Esophagus mucosa (tissue), 1 donor: ENCODE measurements at places on chromosomes 4 and X. TPM values are rescaled to one million over a fixed set of nuclear protein-coding genes. Genes with fewer than 3 reads are reported as not detected.

Gene GLOD5
- 0.52 TPM for total RNA-seq

Gene TNMD
- total RNA-seq = not detected

Gene SPOCK3
- total RNA-seq = not detected

Gene TKTL1
- total RNA-seq = not detected

Gene SLC25A43
- total RNA-seq = 25.4 TPM

Gene MAGIX
- total RNA-seq = 4.7 TPM

Gene TMEM271
- not detected for total RNA-seq

Gene N4BP2
- total RNA-seq = 8.1 TPM

DNA sequence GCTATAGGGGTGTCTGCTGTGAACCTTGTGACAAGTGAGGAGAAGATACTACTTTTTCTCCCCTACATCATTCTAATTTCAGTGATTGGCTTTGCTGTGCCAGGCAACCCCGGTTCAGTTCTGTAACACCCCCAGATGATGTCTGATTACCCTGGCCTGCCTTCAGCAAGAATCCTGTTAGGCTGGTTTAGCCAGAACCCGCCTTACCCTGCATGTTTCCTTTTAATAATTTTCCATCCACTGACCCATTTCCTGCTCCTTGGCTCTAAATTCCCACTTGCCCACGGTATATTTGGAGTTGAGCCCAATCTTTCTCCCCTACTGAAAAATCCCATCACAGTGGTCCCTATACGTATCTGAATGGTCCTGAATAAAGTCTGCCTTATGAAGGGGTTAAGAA is 46.5 kb upstream of the HPSE start:
- peak; percentile 70 for ATAC-seq

- no peak for ATAC-seq
Measured at GRCh38 chrX:52933976-52934703, 24.2 kb downstream of the FAM156A start.

DNA sequence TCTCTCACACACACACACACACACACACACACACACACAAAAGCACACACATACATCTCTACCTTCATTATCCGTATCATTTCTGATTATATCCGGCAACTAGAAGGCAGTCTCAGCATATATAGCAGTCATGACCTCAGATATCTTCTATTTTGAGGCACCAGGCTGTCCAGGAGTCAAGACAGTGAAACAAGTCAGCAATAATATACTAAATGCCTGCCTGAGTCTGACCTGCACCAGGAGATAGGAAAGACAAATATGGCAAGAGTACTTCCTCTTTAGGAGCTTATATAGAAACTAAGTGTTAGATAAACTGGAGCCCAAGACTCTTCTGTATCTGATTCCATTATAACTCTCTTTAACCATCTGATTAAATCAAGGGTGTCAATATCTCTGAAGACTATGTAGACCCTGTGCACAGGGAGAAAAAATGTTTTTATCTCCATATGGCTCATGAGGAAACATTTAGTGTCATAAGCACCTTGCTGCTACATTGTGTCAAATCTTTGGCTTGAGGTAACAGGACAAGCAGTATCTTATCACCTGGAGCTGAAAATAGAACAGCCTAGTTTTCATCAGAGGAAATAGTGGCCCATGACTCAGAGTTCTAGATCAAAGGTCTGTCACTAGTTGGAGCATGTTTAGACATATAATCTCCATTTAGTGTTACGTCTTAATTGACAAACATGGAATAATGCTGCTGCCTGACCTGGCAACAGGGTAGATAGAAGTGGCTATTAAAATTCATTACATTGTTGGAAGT is 27.0 kb upstream of the FAM47B start:
- ATAC-seq = no peak

DNA sequence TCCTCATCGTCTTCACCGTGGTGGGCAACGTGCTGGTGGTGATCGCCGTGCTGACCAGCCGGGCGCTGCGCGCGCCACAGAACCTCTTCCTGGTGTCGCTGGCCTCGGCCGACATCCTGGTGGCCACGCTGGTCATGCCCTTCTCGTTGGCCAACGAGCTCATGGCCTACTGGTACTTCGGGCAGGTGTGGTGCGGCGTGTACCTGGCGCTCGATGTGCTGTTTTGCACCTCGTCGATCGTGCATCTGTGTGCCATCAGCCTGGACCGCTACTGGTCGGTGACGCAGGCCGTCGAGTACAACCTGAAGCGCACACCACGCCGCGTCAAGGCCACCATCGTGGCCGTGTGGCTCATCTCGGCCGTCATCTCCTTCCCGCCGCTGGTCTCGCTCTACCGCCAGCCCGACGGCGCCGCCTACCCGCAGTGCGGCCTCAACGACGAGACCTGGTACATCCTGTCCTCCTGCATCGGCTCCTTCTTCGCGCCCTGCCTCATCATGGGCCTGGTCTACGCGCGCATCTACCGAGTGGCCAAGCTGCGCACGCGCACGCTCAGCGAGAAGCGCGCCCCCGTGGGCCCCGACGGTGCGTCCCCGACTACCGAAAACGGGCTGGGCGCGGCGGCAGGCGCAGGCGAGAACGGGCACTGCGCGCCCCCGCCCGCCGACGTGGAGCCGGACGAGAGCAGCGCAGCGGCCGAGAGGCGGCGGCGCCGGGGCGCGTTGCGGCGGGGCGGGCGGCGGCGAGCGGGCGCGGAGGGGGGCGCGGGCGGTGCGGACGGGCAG is 792 bp downstream of the ADRA2C start:
- no peak for ATAC-seq

DNA sequence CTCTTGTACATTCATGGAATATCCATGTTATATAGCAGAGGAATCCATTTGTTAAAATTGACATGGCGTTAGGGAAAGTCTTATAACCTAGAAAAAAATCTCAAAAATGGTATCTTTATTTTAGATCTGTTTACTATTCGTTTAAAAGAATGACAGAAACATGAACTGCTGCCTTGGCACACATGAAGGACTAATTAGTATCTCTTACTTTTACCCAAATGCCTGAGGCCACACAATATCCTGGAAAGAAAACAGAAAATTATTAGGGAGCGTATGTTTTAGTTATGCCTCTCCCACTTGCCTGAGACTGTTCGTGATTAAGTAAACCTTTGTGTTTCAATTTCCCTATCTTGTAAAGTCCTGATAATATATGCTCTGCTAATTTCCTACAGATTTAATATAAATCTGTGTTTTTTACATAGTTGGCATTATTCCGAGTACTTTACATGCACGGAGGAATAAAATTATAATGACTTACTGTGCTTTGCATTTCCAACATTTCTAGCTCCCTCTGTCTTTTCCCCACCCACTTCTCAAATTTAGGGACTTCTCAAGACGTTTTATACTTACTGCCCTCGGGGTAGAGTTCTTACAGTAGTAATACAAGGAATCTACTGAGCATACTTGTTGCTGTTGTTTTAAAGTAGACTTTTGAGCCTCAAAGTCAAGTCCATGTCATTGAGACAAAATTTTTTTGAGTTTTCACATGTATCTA is 147.3 kb downstream of the VEGFC start:
- ATAC-seq = no peak

- ATAC-seq = no peak
Measured at GRCh38 chr4:39324446-39324845, 41.7 kb downstream of the RFC1 start.

GRCh38 chr4:40502934-40503333 is 126.7 kb downstream of the RBM47 start:
- no peak for ATAC-seq

- no peak for ATAC-seq
Measured at GRCh38 chr4:145420595-145421214, 60.9 kb upstream of the SMAD1 start.

- peak; percentile 69 for ATAC-seq
Measured at GRCh38 chr4:72311291-72311690, 257.7 kb downstream of the ADAMTS3 start.

DNA sequence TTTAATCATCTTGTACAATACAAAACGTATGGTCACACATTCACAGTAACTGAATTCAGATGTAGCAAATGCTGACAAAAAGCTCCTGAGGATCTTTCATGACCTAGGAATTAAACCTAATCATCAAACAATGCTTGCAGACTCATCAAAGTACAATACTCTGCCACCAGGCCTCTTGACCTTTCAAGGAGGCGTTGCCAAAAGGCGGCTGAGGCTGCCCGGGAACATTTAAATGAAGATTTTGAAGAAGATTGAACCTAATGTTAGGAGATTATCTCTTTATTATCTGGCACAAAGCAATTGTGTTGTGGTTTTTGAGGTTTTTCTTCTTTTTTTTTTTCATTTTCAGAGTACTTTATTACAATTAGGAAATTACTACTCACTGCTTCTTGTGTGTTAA is 340.5 kb downstream of the GALNTL6 start:
- no peak for ATAC-seq

- peak; percentile 46 for ATAC-seq
Measured at GRCh38 chr4:31545755-31546154, 825.6 kb downstream of the PCDH7 start.

GRCh38 chrX:118823263-118824172 is at the start of gene ZCCHC12:
Gene ZCCHC12 (plus strand): TSS chrX:118823824. CDS start chrX:118825245, 1,421 bp downstream.
- peak; percentile 51 for ATAC-seq

GRCh38 chr4:55018521-55018920 is 106.9 kb downstream of the KDR start:
- ATAC-seq = no peak

DNA sequence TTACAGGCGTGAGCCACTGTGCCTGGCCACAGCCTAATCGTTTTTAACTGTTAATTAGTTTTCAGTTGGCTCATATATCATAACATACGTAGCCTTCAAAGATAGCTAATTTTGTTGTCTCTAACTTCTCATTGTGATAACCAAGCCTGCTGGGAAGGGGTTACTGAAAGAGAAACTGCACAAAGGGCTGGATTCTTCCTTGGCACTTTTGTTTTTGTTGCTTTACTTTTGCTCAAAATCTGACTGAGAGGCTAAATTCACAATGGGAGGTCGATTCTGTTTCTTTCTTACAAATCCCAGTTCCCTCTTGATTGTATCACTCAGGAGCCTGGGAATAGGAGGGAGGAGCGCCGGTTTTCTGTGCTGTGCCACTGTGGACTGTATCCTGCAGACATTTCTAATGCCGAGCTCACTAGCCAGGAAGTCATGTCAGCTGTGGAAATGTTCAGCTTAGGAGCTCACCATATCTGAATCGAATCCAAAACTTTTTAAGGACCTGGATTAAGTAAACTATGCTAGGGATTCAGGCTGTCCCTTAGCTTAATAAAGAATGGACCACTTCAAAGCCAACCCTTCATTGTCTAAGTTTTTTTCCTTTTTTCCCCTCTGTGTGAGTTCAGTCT is 120.5 kb upstream of the FAT1 start:
- ATAC-seq = peak; percentile 35

- ATAC-seq = no peak
Measured at GRCh38 chrX:49147936-49148335, 14.6 kb upstream of the MAGIX start.

DNA sequence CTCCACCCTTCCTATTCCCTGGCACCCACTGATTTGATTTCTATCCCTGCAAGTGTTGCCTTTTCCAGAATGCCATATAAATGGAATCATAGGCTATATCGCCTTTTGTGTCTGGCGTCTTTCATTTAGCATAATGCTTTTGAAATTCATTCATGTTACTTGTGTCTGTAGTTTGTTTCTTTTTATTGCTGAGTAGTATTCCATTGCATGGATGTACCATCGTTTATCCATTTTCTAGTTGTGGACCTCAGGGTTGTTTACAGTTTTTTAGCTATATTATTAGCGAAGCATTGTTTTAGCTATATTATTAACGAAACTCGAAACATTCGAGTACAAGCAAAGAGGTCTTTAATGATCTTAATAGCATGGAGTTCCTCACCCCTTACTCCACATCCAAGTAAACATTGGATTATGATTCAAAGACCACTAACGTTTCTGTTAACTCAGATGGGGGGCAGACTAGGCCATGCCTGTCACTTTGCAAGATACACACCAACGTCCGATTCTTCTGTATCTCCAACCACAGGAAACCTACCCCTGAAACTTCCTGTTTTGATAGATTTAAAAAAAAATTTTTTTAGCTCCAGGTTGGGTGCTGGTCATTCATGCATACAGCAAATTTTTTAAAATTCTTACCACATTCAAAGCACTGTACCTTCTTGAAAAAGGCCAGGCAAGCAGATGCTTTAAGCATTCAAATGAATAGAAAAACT is 1.1 kb downstream of the DCK start:
- no peak for ATAC-seq

- no peak for ATAC-seq
Measured at GRCh38 chr4:3471098-3471760, 8.1 kb downstream of the DOK7 start.

DNA sequence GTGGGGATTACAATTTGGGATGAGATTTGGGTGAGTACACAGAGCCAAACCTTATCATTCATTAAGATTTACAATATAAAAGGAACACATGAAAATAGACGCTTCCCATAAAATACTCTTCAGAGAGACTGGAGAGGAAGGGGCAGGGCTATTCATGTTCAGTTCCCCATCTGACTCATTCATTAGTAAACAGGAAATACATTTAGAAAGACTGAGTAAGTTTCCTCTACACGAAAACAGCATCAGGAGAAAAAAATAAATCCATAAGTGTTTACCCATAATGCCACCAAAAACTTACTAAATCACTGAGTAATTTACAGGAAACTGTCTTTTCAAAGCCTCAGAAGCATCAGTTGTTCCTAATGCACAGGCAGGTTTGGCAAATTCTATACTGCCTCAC is 255.4 kb upstream of the CXorf51A start:
- no peak for ATAC-seq

GRCh38 chr4:92969650-92970379 is 666.0 kb downstream of the GRID2 start:
- ATAC-seq = peak; percentile 81

DNA sequence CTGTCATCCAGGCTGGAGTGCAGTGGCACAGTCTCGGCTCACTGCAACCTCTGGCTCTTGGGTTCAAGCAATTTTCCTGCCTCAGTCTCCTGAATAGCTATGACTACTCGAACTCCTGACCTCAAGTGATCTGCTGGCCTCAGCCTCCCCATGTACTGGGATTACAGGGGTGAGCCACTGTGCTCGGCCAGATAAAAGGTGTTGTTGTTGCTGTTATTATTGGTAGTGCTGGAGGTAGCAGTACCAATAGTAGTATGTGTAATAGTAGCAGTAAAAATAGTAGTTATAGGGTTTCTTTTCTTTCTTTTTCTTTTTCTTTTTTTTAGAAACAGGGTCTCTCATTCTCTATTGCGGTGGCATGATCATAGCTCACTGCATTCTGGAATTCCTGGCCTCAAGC is 592.1 kb downstream of the ARAP2 start:
- ATAC-seq = no peak
